Stimulated activated naive CD4-positive, alpha-beta T cell (primary cell): ENCODE measurements at places on chromosomes 7 and 10.

DNA sequence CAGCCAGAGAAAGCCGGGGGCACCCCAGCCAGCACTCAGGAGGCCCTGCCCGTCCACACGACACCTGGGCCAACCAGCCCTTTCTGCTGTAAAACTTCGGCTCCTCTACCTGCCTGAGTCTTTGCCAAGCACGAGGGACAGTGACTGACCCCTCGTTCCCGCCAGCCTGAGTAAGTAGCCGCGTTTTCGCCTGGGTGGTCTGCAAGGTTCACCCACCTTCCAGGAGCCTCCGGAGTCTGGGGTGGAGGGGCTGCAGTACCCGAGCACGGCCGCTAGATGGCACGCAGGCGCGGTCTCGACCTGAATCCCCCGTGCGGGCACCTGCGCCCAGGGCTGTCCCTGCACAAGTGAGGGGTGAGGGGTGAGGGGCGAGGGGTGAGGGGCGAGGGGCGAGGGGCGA is 192.7 kb downstream of the PTPRN2 start:
- no peak for DNase-seq

- peak; percentile 21 for DNase-seq
These were observed 92.2 kb upstream of the PDCD4 start for GRCh38 chr10:110779489-110779888.

- DNase-seq, result peak; percentile 22
These were observed 456 bp upstream of the ACHE start for GRCh38 chr7:100895956-100896731.

DNA sequence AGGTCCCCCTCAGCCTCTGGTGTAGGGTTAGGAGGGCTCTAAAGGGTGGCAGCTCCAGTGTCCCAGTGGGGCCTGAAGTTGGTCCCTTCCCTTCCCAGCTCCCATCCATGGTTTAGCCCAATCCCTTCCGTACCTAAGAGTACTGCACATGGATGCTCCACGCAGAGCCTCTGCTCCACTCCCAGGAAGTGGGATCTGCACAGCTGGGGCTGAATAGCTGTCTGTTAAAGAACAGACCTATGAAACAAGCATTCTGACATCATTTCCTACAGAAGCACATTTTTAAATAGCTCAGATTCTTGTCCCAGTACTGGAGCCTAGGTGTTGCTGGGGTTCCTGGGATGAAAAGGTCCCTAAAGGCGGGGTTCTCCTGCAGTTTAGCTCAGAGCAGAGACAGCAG is 135.9 kb downstream of the ZMYND11 start:
- no peak for DNase-seq

DNA sequence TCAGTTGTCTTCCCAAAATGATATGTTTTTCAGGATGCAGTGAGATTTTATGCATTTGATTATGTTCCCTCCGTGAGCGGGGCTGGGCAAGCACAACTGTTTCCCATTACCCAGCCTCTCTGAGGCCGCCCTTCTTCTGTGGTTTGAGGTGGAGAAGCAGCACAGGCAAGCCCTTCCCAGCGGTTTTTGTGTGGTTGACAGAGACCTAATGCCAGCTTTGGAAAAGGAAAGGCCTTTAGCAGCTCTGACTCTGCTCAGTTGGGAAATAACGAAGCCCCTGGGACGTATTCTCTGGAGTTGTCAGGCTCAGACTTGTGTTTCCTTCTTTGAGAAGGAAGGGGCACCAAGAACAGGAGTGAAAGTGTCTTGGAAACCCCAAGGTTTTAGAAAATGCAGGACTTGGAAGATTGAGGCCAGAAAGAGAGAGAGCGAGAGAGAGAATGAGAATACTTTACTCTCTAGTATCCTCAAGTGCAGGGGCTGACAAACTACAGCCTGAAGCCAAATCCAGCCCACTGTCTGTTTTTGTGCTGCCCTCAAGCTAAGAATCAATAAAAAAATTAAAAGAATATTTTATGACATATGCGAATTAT is 20.6 kb upstream of the PDCD4 start:
- no peak for DNase-seq

DNA sequence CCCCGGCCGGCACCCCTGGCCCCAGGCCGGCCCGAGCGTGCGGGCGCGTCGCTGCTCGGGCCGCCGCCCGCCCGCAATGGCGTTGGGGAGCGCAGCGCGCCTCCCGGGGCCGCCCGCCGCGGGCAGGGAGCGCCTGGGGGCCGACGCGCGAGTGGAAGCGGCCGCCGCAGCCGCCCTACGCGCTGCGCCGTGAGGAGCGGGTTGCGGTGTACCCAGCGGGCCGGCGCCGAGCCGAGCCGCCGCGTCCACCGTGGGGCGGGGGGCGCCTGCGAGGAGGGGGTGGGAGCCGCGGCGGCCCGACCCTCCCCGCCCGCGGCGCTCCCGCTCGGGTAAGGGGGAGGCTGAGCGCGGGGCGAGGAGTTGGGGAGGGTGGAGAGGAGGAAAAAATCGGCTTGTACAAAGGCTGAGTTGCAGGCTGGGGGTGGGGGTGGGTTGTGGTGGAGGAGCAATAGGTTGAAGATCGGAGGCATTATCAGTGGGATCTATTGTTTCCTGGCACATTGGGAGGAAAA is 473 bp downstream of the PPP1R9A start:
- DNase-seq, result no peak

GRCh38 chr10:14658331-14659127 is 116.2 kb downstream of the FAM107B start:
- DNase-seq, result no peak

GRCh38 chr10:86357041-86357440 is 9.6 kb downstream of the GRID1 start:
- DNase-seq, result no peak

- no peak for DNase-seq
These were observed 62.2 kb downstream of the KCNMA1 start for GRCh38 chr10:77575271-77576006.

DNA sequence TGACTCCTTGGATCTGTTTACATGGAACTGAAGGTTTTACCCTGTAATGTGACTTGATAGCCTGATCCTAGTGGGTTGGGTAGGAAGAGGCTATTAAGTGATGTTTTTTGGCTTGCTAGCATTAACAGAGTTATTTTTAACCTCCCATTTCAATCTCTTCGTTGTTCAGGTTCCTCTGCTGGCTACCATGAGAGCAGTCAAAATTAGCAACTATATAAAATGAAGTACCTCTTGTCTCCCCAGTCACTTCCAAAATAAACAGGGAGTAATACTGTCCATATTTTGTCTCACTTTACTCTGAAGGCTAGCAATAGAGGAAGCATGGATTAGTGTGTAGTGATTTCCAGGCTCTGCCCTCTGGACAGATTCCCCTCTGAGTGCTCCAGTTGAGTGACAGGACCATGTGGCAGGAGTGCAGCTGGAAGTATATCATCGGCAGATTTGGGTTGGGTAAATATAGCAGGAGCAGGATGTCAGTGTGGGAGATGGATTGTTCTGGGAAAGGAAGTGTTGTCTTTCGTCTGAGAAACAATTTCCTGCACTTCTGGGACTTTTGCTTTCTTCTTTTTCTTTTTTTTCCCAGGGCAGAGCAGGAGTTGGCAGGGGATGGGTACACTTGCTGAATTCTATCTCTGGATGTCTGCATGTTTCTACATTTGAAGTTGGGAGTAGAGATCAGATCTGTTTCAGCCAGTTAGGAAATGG is 35.2 kb downstream of the GBF1 start:
- no peak for DNase-seq

DNA sequence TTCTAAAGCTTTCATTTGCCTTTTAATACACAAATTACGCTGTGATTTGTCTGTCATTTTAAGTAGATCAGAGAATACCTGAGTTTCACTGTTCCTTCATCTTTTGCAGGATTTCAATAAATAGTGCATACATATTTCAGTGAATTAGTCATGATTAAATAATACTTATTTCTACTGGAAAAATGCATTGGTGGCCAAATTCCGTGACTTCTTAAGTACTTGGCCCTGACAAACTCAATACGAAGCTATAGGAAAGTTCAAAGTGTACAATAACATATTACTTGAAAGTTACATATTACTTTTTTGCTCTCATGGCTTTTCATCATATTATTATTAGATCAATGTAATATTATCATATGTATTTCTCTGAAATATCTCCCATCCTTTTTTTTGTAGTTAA is 16.1 kb upstream of the PLXDC2 start:
- DNase-seq, result no peak

- no peak for DNase-seq
These were observed 54.1 kb downstream of the DAGLB start for GRCh38 chr7:6393667-6394056.

DNA sequence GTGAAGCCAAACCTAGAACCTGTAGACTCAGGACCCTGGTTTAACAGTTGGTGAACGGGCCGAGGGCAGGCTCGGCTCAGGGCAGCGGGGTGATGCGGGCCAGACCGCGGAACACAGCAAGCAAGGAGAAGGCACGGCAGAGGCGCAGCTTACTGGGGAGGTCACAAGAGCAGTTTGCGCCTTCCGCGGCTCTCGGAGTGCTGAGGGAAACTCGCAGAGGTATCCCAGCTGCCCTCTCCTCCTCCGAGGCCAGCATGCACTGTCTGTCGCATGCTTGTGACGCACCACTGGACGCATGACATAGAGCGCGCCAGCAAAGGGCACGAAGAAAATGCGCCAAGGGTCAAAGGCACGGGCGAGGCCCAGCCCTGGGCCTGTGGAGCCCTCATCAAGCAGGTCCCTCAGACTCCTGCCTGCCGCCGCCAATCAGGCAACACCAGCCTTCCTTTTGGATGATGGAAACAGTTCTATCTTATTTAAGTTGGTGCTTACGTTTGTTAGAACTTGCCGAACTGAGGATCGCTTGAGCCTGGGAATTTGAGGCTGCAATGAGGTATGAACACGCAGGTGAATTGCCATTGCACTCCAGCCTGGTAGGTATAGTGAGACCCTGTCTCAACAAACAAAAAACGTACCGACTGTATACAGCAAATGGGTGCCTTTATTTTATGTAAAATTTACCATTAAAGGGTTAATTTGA is 574.3 kb upstream of the GHITM start:
- no peak for DNase-seq

DNA sequence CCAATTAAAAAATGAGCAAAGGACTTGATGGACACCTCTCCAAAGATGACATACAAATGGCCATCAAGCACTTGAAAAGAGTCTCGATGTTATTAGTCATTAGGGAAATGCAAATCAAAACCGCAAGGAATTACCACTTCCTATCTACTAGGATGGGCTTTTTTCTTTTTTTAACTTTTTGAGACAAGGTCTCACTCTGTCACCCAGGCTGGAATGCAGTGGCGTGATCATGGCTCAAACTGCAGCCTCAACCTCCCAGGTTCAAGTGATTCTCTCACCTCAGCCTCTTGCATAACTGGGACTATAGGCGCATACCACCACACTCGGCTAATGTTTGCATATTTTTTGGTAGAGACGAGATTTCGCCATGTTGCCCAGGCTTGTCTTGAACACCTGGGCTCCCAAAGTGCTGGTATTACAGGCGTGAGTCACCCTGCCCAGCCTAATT is 13.6 kb downstream of the NKX1-2 start:
- no peak for DNase-seq

- no peak for DNase-seq
These were observed 78.8 kb downstream of the HIF1AN start for GRCh38 chr10:100614429-100615095.

GRCh38 chr7:31957756-31958155 is 112.5 kb downstream of the PDE1C start:
- no peak for DNase-seq

DNA sequence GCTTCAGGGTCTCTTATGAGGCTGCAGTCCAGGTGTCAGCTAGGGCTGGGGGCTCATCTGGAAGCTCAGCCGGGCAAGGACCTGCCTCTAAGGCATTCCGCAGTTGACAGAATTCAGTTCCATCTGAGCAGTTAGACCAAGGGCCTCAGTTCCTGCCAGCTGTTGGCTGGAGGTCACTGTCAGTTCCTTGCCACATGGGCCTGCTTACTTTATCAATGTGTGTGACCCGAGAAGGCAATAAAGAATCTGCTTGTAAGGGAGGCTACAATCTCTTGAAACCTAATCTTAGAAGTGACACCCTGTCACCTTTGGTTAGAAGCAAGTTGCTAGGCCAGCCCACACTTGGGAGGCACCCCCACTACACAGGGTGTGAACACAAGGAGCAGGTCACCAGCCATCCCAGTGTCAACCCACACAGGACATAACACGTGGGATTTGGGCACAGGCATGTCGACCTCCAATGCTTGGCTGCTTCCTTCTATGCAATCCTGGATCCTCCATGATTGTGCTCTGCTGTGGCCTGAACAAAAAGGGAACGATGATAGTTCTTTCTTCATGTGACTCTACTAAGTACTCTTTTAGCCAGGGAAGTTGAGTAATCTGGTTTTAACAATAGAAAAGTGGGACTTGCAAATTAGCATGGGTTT is 41.8 kb downstream of the MTURN start:
- DNase-seq, result no peak

DNA sequence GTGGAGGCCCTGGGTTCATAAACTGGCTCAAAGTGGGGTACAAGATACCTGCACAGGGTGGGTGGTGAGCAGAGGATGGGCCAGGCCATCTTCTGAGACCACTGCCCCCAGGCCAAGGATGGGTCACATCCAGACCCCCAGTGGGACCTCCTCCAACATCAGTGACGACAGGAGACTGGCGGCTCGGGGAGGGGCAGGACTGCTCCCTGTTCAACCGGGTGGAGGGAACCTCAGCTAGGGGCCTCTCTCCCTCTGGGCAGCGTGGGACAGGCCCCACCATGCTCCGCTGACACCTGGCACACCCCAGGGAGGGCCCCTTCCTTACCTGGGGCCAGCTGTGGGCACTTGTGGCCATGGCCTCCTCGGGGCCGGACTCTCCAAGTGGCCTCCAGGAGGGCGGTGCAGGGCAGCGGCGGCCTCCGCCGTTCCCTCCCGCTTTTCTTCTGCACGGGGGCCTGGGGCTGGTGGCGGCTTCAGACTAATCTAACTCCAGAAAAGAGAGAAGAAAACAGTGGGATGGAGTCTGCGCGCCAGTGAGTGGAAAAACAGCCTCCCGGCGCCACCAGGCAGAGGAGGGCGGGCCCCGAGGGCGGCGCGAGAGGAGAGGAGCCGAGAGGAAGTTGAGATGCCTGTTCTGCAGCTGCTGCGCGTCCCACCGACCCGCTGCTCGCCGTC is at the start of gene CALHM2:
TSS of gene CALHM2 (minus strand) at position 540 of the 675 bp plus-strand sequence. CDS start 2,429 bp downstream, outside the sequence.
- DNase-seq, result no peak

DNA sequence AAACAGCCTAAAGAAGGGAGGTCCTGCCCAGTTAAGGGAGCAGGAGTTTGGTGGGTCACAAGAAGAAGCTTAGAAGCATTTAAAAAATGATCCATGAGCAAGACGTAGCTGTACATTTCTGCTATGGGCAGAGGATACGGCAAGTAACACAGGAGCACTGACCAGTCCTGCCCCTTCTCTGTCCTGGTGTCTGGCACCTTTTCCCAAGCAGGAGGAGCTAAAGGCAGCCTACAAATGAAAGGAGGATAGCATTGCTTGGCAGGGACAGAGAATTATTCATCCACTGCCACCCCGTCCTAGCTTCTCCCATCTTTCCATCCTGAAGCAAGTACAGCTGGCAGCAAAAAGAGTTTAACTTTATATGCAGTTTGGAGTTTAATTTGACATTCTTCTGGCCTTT is 1077.6 kb downstream of the TYW1 start:
- DNase-seq, result no peak

GRCh38 chr10:66838656-66839055 is 87.2 kb upstream of the LRRTM3 start:
- DNase-seq, result no peak

DNA sequence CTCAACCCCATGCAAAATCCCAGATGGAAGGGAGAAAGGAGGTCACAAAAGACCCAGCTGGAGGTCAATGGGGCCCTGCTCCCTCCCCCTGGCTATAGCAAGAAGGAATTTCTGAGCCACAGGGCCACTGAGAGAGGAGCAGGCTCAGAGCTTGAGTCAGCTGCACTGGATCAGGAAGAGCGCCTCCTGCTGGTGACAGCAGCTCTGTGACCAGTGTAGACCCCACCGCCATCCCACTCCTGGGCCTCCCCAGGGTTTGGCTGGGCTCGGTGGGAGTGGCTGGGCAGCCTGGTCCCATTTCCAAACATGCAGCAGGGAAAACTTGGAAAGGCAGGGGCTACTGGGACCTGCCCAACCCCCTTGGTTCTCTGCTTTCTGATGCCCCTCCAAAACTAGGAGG is 31.5 kb upstream of the PRLHR start:
- DNase-seq, result no peak
